ENCODE measurements at places on chromosomes 3 and 15.

DNA sequence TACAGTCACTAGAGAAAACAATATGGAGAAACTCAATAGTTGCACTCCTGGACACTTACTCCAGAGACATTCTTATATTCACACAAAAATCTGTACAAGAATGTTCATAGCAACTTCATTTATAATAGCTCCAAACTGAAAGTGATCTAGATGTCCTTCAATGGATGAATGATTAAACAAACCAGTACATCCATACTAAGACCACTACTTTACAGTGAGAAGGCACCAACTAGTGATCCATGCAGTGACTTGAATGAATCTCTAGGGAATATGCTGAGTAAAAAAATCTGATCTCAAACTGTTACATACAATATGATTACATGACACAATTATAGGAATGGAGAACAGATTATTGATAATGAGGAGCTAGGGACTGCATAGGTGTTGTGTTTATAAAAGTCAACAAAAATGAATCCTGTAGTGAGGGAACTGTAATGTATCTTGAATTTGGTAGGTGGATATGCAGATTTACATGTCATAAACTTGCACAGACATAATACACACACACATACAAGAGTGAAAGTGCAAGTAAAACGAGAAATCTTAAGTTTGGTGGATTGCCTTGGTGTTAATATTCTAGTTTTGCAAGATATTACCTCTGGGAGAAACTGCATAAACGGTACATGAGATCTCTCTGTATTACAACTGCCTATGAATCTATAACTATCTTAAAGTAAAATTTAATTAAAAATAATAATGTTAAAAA is 85.7 kb downstream of the SPATA16 start:
- DNase-seq = no peak

GRCh38 chr3:28982906-28983305 is 298.0 kb upstream of the RBMS3 start:
- DNase-seq = no peak

DNA sequence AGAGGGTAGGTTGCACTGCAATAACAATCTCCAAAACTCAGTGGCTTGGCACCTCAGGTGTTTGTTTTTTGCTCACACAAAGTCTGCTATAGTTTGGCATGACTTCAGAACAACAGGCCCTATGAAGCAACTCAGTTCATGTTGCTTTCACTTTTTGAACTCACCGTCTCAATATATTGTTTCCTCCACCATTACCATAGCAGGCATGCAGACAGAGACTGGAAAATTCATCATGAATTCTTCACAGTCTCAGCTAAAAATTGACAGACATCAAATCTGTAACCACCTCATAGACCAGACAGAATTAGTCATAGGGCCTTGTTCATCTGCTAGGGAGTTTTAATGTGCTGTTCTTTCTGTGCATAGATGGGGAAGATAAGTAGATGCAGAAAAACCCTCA is 161.4 kb upstream of the POU1F1 start:
- DNase-seq = peak; percentile 20

DNA sequence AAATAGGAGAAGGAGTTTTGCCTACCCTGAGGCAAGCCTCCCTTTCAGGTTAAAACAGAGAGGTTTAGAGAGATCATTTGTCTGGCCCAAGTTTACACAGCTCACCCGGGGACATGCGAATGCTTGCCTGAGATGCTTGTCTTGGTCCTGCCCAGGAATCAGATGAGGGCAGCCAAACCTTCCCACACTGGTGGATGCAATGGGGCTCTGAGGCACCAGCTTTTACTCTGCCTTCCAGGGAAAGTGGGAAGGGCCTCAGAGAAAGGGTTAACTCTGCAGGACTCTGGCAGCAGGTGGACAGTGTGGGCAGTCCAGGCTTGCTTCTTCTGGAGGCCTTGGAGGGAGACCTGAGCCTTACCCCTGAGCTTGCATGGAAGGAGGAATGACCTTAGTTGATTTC is 90.0 kb downstream of the LRRK1 start:
- DNase-seq = no peak

GRCh38 chr3:66425032-66425431 is 75.8 kb downstream of the LRIG1 start:
- no peak for DNase-seq

DNA sequence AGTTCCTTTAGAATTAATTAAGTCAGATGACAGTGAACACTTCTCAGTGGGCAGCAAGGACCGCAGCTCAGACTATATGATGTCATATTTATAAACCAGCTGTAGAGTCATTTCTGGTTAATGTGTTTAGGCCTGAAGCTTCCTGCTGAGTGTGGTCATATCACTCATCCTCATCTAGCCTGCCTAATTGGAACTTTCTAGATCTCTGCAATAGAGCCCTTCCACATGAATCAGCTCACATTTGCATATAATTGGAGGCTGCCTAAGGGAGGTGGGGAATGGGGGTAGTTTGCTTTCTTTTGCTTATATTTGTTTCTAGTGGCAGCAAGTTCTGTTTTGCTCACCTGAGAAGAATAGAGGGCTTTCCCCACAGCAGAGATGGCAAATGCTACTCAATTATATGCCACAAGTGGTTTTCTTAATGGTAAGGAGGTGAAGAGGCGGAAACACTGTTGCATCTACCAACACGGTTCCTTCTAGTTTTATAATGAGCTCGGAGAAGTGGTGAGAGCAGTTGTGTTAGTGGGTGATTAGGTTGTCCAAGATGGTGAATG is 148.1 kb downstream of the KLHL25 start:
- no peak for DNase-seq

- DNase-seq = no peak
These were observed 9.9 kb downstream of the P3H2 start for GRCh38 chr3:190110826-190111225.

- DNase-seq = no peak
These were observed 53.7 kb downstream of the CCDC54 start for GRCh38 chr3:107430996-107431245.

DNA sequence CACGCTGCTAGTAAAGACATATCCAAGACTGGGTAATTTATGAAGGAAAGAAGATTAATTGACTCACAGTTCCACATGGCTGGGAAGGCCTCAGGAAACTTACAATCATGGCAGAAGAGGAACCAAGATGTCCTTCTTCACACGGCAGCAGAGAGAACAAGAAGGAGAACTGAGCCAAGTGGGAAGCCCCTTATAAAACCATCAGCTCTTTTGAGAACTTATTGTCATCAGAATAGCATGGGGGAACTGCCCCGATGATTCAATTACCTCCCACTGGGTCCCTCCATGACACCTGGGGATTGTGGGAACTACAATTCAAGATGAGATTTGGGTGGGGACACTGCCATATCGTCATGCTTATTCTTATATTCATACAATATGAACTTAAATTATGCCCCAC is 49.0 kb downstream of the DUT start:
- no peak for DNase-seq

DNA sequence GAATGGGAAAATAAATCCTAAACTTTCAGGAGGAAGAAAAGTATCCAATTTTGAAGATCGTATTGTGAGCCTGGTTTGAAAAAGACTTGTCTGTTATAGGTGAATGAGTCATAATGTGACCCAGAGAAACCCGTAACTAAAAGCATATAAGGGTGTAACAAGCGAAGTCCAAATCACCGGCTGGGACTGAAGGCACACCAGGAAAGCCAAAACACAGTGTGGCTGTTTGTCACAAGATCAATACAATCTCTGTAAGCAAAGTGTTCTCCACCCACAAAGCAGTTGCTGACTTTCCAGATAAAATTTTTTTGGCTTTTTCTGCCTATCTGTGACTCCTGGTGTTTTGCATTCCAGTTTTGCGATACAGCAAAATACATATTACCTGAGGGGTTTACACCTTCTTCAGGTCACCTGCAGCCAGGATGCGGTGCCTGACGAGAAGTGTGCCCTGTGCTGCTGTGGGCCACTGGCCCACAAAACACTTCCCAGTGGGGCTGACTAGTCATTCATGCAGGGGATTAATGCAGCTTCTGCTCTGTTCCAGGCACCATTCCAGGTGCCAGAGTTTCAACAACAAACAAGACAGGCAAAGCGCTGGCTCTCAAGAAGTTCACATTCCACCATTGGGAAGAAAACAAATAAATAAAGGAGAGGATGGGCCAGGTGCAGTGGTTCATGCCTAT is 14.4 kb downstream of the HES1 start:
- no peak for DNase-seq

DNA sequence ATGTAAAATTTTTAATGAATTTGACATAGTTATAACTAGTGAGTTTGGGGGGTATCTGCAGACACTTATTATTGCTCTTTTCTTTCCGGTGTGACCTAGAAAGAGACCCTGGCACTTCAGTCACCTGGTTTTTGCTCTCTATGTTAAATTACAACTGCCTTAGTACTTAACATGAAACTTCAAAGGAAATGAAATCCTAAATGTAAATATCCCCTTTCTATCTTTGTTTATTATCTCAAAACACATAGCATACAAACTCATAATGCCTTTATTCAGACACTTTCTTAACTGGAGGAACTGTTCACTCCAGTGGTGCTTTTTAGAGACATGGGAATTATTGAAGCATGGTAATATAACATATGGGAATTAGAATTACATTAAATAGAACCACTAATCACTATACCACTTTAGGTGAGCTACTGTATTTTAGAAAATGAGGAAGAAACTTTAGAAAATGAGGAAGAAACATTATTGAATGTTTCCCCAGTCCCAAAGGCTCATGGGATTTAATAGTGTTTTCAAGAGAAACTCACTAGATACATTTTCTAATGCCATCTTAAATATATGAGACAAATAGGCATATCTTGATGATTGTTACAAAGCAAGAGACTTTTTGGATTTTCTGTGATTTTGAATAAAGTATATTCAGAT is 119.5 kb upstream of the MLF1 start:
- no peak for DNase-seq

GRCh38 chr15:45138814-45139765 is 9.3 kb downstream of the DUOX1 start:
- DNase-seq = no peak

DNA sequence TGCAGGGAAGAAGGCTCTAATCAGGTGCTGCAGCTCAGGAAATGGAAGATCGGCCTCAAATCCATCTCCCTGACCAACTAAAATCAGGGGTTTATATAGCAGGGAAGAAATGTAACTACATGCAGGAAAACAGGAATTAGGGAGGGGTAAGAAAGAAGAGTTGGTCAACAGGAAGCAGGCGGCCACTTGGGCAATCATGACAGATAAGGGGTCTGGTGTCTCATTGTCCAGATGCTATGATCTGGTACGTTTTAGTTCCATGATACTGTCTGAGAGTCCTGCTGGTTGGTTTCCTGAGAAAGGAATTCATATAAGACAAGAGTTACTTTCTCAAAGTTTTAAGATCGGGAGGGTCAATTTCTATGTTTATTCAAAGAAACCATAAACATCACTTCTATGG is 24.2 kb downstream of the KATNBL1 start:
- no peak for DNase-seq

- DNase-seq = no peak
These were observed 13.1 kb downstream of the SLC6A6 start for GRCh38 chr3:14415501-14415900.

DNA sequence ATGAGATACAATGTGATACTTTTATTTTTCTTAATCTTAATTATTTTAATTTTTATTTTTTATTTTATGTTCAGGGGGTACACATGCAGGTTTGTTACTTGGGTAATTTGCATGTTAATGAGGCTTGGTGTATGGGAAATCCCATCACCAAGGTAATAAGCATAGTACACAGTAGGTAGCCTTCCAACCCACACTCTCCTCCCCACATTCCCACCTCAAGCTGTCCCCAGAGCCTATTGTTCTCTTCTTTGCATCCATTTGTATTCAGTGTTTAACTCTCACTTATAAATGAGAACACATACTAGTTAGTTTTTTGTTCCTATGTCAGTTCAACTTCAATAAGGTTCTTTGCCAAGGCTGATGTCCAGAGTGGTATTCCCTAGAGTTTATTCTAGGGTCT is 1375.4 kb downstream of the NSUN3 start:
- DNase-seq = no peak

- no peak for DNase-seq
These were observed 126.8 kb downstream of the GSK3B start for GRCh38 chr3:119967353-119968006.

DNA sequence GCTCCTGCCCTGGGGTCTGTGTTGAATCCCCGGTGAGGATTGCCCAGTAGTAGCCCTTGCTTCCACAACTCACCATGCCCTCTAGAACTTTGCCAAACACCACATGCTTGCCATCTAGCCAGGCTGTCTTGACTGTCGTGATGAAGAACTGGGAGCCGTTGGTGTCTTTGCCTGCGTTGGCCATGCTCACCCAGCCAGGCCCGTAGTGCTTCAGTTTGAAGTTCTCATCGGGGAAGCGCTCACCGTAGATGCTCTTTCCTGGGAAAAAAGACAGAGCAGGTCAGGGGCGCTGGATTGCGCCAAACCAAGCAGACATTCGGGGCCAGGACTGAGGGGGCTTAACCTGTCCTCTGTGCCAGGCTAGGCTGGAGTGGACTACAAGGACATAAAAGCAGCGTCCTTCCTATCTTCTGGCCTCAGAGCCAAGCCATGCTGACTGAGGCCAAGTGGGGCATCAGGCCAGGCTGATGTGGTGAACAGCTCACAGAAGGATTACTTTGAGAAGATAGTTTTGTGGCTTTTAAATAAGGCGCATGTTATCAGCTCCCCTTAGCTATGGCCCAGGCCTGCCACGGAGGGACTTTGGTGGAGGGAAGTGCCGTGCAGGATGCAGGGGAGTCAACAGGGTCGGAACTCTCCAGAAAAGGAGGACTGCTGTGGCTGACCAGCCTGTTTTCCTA is 5.3 kb downstream of the SNX22 start:
- no peak for DNase-seq

Measured in skeletal muscle cell (primary cell).